WTC11 (cell line): ENCODE measurements at places on chromosomes 4 and X.
A peak's percentile ranks its signal among the peaks of the same experiment; 100 is the strongest.

DNA sequence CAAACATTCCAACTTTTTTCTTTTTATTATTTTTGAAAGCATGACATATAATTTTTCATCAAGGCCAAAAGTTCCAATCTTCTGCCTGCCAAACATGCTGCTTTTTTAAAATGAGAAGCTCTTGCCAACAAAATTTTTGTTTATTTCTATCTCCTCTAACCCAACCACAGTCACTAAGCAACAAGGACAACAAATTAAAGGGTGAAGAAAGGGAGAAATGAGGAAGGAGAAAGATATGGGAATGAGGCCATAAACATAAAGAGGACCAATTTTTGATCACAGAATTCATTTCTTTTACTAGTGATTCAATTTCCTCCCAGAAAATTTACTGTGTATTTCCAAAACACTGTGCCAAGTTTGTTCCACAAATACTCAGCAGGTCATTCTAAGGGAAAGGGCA is 537.0 kb upstream of the DIAPH2 start:
- DNase-seq = no peak

DNA sequence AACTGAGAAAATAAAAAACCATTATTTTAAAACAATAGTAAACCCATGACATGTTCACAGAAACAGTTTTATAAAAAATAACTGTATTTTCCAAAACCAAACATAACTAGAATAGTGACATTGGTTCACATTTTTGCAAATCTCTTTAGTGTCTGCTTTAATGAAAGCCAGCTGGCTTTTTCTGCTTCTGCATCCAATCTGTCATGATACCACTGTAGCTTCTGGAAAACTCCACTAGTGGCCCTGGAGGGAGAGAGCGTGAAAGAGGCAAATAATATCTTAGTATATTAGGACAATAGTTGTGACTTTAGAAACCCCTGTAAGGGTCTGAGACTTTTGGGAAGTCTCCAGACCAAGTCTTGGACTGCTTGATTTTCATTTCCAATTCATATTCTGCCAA is 31.1 kb downstream of the FGFBP1 start:
- DNase-seq = no peak

DNA sequence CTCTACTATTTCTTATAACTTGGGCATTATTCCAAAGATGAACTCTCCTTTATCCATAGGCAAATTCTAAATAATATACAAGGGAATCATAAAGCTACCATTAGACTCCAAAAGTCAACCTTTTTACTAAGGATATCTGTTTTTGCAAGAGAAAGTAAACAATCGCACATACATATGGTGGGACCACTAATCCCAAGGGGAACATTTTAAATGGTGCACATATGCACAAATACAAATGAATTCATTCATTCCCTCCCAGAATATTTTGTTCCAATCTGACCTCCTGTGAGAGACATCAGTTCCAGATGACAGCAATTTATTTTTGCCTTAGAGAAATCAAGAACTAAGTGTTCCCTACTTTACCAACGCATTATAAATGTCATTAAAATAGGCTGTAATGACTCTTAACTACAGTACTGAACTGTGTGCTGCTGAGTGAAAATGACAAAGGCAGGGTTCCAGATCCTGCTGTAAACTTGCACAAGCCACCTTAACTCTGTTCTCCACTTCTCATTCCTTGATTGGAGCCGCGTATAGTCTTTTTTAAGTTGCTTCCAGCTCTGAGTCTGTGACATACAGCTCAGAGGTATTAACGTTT is 2.0 kb downstream of the DHX15 start:
- no peak for DNase-seq

- DNase-seq = no peak
Measured at GRCh38 chrX:13472975-13473374, 96.4 kb upstream of the EGFL6 start.

GRCh38 chrX:68332201-68332731 is 101.0 kb downstream of the OPHN1 start:
- DNase-seq = no peak

GRCh38 chr4:188596021-188596420 is 456.8 kb downstream of the TRIML1 start:
- no peak for DNase-seq

- no peak for DNase-seq
Measured at GRCh38 chrX:10906866-10907265, 204.3 kb upstream of the HCCS start.

DNA sequence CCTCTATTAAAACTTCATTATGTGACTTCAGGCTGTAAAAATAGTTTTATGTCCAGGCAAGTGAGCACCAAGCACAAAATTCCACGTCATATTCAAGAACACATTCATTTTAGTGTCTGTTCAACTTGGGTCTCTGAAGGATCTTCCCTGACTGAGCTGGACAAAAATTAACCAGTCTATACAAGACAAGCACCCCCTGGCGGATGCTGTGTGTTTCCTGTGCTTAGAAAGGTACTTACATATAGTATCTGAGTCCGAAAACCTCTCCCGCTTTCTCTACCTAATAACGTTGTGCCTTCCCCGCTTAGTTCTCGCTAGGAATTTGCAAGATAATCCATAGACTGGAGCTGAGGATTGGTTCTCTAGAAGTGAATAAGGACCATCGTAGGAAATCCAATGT is 2214.5 kb upstream of the TENM3 start:
- peak; percentile 68 for DNase-seq

GRCh38 chr4:149702414-149703293 is 113.0 kb downstream of the IQCM start:
- DNase-seq = no peak

DNA sequence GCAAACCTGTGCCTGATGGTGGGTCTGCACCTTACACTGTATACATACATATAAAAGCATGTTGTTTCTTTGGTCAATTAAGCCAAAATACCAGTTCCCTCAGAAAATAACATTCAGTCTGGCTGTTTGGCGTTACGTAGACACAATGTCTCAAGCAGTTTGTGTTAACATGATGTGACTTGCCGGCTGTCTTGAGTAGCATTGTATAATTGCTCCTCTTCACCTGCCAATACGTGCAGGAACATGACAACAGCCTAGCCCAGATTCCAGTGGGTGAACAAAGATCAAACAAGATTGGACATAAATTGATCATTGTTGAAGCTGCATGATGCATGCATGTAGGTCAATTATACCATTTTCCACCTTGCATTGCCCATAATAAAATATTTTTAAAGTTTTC is 102.3 kb downstream of the F11 start:
- DNase-seq = no peak

DNA sequence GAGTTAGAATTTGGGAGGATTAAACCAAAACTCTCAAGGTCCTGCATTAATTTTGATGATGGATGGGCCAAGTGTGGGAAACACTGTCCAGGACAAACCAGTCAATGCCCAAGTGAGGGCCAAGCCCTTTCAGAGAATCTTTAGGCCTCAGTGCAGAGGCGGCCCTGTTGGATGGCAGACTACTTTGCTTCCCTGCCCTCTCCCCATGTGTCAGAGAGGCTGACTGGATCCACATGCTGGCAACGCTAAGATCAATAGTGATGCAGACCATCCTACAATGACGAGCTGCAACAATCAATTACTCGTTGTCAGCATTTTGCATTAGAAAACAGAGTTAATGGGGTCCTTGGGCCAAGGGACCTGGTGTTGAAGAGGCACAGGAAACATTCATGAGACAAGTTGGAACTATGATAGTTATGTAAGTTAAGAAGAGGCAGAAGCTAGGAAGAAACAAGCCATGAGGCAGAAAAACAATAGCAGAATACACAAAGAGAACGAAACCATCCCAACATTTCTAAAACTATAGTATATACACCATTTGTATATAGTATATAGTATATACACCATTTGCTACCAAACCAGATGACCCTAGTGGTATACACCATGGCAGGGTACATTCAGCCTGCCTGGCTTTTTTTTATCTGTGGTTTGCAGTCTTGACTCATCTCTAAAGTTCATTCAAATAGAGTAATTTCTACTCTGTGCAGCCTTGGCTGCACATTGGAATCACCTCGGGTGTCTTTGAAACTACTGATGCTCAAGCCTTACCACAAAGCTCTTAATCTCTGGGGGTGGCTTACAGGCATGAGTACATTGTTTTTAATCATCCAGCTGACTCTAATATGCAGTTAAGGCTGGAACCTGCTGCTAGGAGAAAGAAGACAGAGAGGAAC is 147.7 kb upstream of the GYPA start:
- DNase-seq = no peak

DNA sequence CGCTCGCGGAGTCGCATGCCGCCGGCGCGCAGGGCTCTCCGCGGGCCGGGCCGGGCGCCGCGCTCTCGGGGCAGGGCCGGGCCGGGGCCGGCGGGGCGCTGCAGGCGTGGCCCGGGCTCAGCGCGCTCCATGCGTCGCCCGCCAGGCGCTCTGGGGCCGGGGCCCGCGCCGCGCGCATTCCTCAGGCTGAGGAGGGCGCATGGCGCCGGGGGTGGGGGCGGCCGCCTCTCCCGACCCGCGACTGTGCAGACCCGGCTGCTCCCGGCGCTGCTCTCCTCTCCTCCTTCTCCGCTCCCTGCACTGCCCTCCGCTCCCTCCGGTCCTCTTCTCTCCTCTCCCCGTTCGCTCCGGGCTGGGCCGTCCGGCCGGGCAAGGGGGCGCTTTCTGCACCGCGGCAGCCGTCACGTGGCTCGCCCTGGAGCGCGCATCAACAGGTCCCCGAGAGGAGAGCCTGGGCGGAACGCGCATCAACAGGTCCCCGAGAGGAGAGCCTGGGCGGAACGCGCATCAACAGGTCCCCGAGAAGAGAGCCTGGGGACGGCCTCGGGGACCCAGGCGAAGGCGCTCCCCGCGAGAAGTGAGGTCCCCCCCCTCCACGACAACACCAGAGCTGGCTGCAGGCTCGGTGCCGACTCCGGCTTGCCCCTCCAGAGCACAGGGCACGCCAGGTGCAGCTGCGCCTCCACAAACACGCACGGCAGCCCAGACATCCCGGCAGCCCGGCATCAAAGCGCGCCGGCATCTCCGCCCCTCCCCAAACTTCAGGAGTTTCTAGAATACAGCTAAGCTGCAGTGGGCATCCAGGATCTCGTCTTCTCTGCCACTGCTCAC is 12.9 kb downstream of the PPP2R3B start:
- DNase-seq = peak; percentile 77
